ENCODE measurements at places on chromosomes 1 and 21.
A peak's percentile ranks its signal among the peaks of the same experiment; 100 is the strongest.

DNA sequence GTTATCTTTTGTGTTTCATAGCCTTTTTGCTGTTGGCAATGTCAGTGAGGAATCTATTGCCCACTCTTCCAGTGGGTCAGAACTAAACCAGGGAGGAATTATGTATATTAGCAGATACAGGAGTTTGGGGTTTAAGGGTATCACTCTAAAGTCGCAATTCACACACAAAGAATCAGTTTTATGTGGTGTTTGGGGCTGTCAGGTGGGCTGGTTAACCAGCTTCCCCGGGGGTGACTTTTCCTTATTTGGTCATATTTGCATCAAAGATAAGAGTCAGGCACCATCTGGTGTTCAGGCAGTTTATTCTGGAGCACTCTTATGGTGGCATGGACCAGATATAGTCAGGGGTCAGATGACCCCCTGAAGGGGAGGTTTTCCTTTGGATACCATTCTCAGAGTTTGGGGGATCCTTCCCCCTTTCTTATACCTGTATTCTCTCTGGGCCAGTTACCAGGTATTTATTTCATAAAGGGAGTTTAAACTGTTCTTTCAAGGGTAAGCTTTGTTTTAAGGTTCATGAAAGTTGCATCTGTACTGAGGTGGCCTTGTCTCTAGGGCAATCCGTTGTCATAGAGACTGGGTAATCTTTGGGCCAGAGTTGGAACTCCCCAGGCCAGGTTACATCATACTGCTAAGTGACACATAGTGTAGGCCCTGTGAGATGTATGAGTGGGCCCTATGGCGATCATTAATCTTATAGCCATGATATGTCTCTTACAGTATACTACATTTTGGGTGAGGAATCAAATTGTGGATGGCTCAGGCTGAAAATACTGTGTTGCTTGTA, 148.2 kb downstream of the RWDD3 start:
- DNase-seq, result no peak

DNA sequence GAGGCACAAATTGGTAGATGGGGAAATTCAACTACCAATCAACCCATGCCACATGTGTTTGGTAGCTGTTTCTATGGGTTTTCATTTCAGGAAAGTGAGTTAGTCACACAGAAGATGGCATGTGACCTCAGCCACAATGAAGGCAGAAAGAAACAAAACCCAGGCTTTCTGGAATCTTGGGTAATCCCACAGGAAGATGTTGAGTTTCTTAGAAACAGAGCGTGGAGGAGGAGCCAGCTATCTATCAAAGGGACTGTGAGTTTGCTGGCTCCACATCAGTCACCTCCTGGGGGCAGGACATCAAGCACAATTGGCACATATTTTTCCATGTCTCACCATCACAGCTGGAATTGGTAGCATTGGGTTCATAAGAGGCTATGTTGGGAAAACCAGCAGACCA, 188.9 kb upstream of the PLXNA2 start:
- no peak for DNase-seq

DNA sequence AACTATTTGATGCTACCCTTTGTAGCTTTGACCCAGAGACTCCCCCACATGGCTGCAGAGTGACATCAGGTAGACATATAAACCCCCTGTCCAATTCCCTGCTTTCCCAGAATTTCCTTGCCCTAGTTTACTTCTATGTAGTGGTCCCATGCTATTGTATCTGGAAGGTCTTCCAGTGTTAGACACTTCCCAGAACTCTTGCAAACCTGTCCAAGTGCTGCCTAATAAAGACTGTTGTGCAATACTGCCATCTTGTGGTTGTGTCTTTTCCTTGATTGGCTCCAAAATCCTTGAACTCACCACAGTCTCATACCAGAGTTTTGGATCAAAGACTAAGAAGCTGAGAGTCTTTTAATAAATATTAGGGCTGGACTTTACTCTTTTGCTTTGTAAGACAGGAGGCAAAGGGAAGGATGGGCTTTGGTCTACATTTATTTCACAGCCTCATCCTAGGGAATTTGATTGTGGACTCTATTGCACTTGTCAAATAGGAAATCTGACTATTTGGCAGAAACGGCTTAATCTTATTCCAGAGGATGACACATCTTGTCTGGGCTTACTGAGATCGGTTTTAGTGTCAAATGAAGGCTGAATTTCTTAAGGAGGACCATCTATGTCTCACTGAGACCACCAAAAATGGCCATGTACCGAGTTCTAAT, 169.9 kb downstream of the LRRC7 start:
- DNase-seq, result peak; percentile 73

GRCh38 chr1:219837274-219837993, 90.9 kb downstream of the SLC30A10 start:
- peak; percentile 3 for DNase-seq

GRCh38 chr1:26470878-26471497, 1.3 kb upstream of the HMGN2 start:
- no peak for DNase-seq

GRCh38 chr1:163102590-163102989, 33.4 kb downstream of the RGS4 start:
- DNase-seq, result no peak

GRCh38 chr21:32611471-32611997, 643 bp downstream of the CFAP298 start:
- DNase-seq, result no peak

GRCh38 chr1:230806552-230806951, 59.4 kb downstream of the CAPN9 start:
- DNase-seq, result no peak

- DNase-seq, result no peak
Measured at GRCh38 chr1:116325922-116326321, 47.1 kb upstream of the ATP1A1 start.

GRCh38 chr1:88648706-88649105, 35.4 kb upstream of the PKN2 start:
- no peak for DNase-seq

DNA sequence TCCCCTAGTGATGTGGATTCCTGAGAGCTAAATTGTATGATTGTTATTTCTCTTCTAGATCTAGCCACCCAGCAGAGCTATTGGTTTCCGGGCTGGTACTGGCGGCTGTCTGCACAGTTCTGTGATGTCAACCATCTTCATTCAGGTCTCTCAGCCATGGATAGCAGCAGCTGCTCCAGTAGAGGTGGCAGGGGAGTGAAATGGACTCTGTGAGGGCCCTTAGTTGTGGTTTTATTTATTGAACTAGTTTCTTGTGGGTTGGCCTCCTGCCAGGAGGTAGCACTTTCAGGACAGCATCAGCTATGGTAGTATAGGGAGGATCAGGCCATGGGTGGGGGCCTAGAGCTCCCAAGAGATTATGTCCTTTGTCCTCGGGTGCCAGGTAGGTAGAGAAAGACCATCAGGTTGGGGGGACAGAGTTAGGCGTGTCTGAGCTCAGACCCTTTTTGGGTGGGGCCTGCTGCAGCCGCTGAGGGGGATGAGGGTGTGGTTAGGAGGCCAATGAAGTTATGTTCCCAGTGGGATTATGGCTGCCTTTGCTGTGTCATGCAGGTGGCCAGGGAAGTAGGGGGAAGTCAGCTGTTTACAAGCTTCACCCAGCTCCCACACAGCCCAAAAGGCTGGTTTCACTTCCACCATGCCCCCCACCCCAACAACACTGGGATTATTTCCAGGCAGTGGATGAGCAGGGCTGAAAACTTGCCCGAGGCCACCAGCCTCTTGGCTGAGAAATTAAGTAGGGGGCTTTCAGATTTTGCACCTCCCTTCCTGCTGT, 55.1 kb upstream of the RGS4 start:
- no peak for DNase-seq

DNA sequence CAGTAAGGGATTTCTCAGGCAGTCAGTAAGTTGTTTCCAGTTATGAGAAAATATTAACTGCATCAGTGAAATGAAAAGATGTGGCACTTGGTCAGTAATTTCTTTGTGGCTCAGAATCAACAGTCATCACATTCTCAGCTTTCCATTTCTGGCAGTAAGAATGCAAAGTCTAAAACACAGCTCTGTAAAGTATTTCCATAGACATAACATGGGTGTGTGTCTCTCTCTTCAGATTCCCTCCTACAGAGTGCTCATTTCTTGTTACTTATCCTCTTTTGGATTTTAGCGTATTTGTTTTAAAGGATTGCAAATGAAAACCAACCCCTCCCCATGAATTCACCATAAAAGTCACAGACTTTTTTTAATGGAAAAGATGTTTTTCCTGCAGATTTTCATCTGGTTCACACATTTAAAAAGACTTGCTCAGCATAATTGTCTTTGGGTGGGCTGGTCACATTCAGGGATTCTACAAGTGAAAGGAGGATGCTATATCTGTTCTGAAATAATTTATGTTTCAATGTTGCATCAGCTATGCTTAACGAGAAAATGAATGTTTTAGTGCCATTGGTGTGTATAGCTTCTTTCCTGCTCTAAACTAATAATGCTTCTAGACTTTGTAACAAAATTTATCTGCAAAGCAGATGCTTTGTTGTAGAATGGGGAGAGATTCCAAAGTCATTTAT, 34.6 kb upstream of the CD55 start:
- no peak for DNase-seq

DNA sequence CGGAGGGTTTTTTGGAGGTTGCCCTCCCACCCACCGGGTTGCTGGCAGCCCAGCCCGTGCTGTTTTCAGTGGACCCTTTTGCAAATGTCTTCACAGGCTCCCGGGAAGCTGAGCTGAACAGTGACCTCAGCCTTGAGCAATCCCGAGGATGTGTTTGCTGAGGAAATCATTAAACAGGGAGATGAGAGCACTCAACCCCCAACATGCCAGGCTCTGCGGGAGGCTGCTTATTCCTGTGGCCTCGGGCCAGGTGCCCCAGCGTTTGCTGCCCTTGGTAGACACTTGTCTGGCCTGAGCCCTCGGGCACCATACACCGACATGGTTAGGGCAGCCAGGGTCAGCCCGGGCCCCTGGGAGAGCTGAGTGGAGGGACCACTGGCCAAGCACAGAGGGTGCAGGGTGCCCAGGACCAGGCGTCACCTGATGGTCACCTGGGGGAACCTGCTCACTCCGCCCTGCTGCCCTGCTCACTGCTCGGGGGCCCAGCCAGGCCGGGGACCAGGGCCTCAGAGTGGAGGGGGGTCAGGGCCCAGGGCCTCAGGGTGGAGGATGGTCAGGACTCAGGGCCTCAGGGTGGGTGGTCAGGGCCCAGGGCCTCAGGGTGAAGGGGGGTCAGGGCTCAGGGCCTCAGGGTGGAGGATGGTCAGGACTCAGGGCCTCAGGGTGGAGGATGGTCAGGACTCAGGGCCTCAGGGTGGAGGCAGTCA, 42.5 kb upstream of the POFUT2 start:
- DNase-seq, result no peak

DNA sequence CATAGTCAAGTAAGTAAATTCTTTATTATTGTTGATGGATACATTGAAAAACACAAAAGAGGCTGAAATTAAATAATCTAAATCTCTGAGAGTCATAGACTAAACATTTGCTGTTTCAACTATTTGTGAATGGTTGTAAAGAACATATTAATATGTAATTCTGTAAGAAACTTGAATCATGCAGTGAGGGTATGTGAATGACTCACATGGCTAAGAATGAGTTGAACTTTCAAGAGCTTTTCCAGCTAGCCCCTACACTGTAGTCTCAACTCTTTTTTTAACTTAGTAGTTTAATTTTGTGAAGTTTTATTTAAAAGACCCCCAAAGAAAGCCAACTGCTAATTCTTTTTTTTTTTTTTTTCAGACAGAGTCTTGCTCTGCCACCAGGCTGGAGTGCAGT, 588.1 kb downstream of the DPYD start:
- DNase-seq, result peak; percentile 69

GRCh38 chr1:212774584-212774983, 17.0 kb downstream of the NSL1 start:
- DNase-seq, result no peak

GRCh38 chr1:38061883-38062328, 15.3 kb upstream of the POU3F1 start:
- no peak for DNase-seq

- no peak for DNase-seq
Measured at GRCh38 chr1:17045634-17046333, 8.0 kb downstream of the SDHB start.

- DNase-seq, result no peak
Measured at GRCh38 chr1:8257621-8258020, 60.3 kb upstream of the SLC45A1 start.

DNA sequence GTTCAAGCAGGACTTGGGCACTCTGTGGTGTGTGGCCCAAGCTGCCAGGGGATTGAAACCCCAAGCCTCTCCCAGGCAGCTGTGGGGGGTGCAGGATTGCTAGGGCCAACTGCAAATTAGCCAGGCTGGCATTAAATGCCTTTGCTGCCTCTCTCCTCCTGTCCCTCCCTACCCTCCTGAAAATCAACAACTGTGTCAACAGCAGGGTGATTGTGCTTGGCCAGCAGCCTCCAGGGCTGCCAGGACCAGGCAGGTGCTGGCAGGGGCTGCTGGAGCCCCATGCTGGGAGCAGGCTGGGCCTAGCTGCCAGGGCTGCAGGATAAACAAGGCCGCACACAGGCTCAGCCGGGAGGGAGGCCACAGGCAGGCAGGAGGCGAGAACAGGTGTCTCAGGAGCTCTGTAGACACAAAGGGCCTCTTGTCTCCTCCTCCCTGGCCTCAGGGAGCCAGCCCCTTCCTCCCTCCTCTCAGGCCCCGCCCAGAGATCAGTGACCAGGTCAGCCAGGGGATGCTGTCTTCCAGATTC, 11.4 kb downstream of the SOX13 start:
- no peak for DNase-seq

GRCh38 chr21:24899138-24899537, 708.1 kb downstream of the MRPL39 start:
- no peak for DNase-seq

- DNase-seq, result no peak
Measured at GRCh38 chr1:32818804-32819541, 1.5 kb downstream of the S100PBP start.

- DNase-seq, result no peak
Measured at GRCh38 chr1:200108659-200109058, 81.1 kb downstream of the NR5A2 start.

DNA sequence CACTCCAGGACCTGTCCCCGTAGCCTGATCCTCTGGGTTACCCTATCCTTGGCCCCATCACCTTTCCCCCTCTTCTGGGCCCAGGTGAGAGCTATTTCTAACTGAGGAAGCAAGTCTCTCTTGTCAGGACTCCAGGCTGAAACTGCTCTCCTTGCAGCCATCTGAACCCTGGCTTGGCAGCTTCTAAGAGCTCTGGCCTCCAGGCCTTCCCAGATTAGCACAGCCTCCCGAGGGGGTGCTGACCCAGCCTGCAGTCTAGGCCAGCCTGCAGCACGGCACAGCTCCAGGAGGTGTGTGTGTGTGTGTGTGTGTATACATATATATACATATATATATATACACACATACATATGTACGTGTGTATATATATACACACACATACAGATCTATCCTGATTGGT, 17.4 kb downstream of the CACNA1S start:
- no peak for DNase-seq

DNA sequence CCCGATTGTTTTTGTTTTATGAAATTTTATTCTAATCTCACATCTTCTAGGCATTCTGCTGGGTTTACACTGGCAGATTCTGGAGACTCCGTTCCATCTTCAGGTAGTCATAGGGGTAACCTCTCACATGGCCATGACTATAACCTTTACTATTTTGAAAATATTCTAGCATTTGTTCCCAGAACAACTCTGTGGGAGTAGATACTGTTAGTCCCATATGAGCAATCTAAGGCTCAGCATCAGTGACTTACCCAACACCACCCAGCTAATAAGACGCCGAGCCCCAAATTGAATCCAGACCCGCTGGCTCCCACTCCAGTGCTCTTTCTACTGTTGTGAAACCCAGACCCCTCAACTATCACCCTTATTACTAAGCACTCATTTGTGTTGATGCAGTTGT, 9.8 kb downstream of the ADAMTS4 start:
- DNase-seq, result no peak

GRCh38 chr1:64848803-64849202, 103.9 kb downstream of the RAVER2 start:
- no peak for DNase-seq

Measured in HS-27A (cell line).